ENCODE measurements at places on chromosomes 4 and X. TPM values are rescaled to one million over a fixed set of nuclear protein-coding genes. Genes with fewer than 3 reads are reported as not detected.

GRCh38 chr4:42655921-42656678, 805 bp downstream of the ATP8A1 start:
- DNase-seq, result peak; percentile 47

DNA sequence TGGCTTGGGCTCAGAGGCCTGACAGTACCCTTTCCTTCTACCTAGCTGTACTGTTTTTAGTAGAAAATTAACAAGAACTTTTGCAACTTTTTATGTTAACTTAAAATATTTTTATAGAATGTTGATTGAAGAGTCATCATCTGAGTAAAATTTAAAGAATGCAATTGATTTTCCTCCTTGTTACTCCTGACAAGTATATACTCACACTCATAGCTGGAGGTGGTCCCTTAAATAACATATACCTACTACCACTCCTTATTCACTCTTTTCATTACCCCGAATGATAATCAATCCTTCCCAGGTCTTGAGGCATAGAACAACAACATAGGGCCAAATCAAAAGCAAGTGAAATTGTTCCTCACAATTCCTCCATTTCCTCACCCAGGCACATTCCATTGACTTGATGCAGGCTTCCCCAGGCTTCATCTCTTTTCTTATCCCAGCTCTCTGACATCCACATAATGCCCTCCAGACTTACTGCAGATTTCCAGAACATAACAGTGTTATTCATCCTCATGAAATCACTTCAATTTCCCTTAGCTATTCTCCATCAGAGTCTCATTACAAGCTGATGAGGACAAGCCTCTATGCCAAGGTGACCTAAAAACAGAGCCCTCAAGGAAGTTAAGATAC, 73.2 kb upstream of the ANXA10 start:
- DNase-seq, result no peak

- no peak for DNase-seq
These were observed 111.2 kb upstream of the PDE5A start for GRCh38 chr4:119739796-119740195.

- no peak for DNase-seq
These were observed 194.1 kb downstream of the SH2D1A start for GRCh38 chrX:124540474-124540873.

DNA sequence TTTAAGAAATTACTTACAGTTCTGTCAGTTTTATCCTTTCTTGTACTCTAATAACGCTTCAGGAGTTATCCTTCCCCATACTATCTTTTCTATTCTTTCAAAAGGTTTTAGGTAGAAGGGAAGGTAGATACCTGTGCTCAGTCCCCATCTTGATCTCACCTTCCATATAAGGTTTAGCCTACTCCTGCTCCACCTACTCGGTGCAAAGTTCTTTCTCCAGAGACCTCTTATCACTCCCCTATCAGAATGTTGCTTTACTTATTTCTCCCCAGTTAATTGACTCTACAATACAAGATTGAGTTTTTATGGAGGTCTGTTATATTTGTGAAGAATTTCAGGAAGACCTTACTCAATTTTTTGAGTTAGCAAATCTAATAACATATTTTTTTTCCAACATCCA, 33.9 kb downstream of the SPRY1 start:
- no peak for DNase-seq

DNA sequence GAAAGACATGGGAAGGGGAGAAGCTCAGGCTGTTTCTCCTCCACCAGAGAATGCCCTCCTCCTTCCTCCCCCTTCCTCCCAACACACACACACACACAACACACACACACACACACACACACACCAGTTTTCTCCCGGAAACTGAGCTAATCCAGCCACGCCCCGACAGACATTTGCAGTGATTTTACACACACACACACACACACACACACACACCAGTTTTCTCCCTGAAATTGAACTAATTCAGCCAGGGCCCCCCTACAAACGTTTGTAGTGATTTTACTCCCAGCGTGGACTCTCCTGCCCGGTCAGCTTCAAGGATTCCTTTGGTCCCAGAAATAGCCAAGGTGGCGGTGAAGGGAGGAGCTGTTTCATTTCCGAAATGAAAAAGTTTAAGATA, 32.9 kb upstream of the STX18 start:
- DNase-seq, result no peak

DNA sequence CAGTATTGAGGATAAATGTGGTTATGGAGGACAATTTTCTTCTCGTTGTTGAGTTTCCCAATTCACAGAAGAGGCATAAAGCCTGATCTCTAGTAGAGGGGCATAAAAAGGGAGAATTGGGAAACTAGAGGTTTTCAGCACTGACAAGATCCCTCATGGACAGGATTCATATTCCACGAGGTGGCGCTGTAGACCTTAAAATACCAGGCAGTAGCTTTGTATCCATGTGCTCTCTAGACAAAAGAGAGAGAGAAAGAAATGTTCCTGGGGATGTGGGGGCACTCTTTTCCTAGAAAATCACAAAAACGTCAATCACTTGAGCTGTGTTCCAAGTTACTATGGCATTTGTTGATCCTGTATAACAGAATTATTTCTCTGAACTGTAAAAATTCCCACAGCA, 128.3 kb downstream of the MAGEE1 start:
- no peak for DNase-seq

DNA sequence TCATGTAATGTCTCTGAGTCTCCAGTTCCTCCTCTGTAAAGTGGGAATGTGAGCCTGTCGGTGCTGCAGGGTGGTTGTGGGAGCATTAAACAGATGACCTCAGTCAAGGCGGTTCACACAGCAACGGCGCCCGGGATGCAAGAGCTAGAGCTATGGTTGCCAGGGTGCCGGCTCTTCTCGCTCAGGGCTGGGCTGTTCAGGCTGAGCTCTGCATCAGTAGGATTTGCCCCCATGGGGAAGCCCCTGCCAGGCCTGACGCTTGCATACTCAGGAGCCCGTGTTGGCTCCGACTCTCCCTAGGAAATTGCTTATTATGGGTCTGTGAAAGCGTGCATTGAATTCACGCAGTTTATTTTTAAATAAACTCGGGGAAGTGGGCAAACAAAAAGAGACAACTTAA, 67.3 kb downstream of the PSAPL1 start:
- no peak for DNase-seq

DNA sequence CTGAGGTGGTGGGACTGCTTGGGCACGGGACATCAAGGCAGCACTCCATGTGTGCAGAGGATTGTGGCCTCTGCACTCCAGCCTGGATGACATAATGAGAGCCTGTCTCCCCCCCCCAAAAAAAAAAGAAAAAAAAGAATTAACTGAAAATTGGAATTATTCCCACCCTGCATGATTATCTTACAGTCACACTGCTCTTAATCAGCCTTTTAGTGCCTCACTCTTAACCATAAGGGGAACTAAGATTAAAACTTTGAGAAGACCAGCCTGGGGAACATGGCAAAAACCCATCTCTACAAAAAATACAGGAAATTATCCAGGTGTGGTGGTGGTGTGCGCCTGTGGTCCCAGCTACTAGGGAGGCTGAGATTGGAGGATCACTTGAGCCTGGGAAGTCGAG, 94.6 kb downstream of the UBE2K start:
- DNase-seq, result no peak

GAGE1 gene
- total RNA-seq, result not detected

NXF3 gene
- total RNA-seq, result not detected

All from CD8-positive, alpha-beta T cell (primary cell).